ENCODE measurements at places on chromosomes 4 and X.
A peak's percentile ranks its signal among the peaks of the same experiment; 100 is the strongest.

DNA sequence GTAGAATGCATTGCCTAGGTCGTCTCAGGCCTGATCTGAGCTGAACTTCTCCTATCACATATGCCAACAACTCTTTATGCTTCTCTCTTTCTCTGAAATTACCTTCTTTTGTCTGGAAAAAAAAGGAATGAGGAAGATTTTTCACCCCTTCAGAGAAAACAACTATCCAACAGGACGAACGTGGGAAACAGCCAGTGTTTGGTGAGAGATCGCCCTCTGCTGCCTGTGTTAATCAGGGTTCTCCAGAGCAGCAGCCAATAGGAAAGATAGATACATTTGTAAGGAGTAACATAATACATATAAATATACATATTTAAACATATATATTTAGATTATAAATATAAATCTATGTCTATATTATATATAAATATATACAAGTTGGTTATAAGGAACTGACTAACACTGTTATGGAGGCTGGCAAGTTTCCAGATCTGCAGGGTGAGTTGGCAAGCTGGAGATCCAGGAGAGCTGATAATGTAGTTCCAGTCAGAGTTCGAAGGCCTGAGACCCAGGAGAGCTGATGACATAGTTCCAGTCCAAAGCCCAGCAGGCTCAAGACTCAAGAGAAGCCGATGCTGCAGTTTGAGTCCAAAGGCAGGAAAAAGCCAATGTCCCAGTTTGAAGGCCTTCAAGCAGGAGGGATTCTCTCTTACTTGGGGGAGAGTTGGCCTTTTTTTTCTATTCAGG is 13.3 kb downstream of the CETN2 start:
- no peak for DNase-seq

DNA sequence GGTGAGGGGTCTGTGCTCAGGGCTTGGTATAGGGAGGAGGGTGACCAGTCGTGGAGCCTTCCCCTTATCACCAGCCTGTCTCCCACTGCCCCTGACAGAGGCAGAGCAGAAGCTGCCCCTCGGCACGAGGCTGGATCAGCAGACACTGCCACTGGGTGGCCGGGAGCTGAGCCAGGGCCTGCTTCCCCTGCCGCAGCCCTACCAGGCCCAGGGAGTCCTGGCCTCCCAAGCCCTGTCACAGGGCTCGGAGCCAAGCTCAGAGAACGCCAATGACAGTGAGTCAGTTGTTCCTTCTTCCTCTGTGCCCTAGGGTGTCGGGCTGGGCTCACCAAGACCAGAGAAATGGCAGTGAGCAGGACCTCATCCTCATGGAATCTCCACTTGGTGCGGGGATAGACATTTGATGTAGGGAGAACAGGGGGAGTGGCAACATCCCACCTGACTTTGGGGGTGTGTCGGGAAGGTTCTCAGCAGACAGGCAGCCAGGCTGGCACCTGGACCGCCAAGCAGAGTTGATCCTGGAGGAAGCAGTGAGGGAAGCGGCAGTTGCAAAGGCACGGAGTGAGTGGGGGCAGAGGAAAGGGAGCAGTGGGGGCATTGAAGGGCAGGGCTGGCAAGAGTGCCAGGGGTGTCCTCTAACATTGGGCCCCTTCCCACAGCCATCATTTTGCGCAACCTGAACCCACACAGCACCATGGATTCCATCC is 14.3 kb upstream of the UBA1 start:
- DNase-seq: no peak

DNA sequence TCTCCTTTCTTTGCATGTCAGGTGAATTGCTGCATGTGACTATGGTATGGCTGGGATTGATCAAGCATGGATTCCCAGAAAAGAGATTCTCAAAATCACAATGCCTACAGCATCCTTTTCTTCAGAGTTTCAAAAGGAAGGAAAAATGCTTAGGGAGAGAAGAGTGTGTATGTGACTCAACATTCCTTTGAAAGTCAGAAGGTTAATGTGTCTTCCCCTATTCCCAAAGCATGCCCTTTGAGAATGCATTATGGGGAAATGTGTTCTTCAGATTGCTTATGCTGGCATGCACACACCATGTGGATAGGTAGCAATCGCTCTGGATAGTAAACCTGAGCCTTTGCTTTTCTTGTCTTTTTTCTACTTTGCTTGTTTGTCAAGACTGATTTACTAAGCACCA is 78.5 kb downstream of the ELOVL6 start:
- DNase-seq: no peak

- peak; percentile 35 for DNase-seq
Observed at GRCh38 chrX:149470955-149471354, 34.2 kb downstream of the IDS start.

DNA sequence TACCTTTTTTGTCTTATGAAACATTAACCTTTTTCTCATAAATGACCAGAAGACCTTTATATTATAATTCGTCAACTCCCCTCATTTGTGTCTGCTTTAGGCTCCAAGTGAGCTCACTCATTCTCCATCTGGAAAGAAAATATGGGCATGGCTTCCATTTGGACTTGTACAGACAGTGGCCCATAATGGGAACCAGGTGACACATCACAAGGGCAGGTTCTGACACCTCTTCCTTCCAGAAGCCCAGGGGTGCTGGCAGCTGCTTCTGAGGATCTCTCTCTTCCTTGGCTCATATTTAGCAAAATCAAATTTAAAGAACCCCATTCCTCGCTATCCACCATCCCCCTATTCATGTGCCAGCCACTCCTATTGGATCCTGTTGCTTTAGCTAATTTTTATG is 69.6 kb downstream of the CD38 start:
- DNase-seq: no peak

GRCh38 chrX:45134775-45135174 is 65.9 kb downstream of the DIPK2B start:
- no peak for DNase-seq

DNA sequence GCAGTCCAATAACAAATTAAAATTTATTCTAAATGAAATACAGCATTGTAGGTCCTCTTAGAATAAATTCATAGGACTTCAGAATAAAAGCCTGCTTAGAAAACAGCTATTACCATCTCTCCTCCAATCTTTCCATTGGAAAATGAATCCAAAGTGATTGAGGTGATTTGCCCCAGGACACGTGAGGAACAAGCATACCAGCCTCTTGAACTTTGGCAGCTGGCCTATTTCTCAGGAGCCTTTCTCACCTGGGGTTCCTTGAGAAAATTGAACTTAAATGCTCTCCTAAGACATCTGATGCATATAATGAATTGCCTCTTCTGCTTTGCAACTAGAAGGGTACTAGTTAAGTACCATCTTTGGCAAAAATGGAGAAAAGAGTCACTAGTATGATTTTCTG is 13.5 kb downstream of the ARHGAP24 start:
- no peak for DNase-seq

DNA sequence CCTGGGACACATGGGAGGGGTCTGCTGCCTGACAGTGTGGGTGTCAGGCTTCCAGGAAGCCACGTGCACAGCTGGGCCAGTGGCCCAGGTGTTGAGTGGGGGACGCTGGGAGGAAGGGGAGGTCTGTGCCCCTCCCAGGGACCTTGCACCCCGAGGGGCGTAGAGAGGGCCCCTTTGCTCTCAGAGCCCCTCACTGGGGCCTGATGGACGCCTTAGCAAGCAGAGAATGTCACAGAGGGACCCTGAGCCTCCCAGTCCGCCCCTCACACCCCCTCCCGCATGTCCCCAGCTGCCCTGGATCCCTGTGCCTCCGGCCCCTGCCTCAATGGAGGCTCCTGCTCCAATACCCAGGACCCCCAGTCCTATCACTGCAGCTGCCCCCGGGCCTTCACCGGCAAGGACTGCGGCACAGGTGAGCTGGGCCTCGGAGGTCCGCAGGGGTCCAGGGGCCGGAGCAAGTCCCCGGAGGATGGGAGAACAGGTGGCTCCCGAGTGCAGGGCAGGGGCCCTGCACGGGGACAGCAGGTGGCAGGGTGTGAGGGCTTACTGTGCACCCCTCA is 2.1 kb downstream of the HGFAC start:
- DNase-seq: no peak

- DNase-seq: no peak
Observed at GRCh38 chr4:40261231-40262076, 64.6 kb downstream of the RHOH start.

- DNase-seq: no peak
Observed at GRCh38 chr4:128854433-128854832, 44.9 kb downstream of the JADE1 start.

GRCh38 chr4:40648131-40648530 is 18.5 kb upstream of the RBM47 start:
- no peak for DNase-seq

DNA sequence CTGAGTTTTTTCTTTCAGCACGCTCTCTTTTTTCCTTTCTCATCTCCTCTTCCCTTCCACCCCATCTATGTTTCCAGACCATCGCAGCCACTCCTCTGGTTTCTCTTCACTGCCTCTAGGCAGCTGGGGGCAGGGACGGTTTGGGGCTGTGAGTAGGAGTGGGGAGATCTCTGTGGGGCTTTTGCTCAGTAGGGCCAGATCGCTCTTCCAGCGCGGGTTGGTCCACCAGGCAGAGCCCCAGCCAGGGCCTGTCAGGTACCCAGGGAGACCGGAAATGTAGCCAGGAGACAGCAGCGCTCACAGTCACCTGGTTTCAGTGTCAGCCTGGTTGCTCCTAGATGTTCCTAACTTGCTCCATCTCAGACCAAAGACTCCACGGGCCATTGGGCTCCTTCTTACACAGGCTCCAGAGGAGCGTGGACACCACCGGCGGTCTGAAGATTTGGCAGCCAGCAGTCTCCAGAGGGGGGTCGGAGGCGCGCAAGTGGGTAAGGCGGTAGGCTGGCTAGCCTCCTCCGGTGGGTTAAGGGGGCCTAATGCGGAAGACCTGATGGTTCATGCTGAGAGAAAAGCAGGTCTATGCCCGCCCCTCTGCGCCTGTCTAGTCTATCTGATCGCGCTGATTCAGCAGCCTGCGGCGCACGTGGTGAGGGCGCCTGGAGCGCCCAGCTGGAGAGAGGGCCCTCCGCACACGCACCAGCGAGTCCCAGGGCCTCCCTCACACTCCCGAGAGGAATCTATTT is 1.8 kb downstream of the FGF5 start:
- DNase-seq: no peak

- no peak for DNase-seq
Observed at GRCh38 chr4:48439988-48440387, 43.2 kb upstream of the SLC10A4 start.

- DNase-seq: no peak
Observed at GRCh38 chrX:148854306-148854705, 353.9 kb downstream of the AFF2 start.

DNA sequence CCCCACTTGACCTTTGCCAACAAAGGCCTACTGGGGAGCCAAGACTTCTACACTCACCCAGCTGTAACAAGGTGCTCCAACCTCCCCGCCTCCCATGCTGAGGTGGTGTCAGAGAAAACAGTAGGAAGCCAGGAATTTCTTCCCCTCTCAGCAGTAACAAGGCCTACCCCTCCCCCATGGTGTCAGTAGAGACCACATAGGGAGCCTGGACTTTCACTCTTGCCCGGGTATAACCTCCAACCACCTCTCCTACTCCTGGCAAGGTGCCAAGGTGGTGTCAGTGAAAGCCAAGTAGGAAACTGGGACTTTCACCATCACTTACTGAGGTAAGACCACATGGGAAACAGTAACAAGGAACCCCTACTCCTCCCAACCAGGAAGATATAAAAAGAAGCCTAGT is 93.1 kb downstream of the SLC16A2 start:
- no peak for DNase-seq

DNA sequence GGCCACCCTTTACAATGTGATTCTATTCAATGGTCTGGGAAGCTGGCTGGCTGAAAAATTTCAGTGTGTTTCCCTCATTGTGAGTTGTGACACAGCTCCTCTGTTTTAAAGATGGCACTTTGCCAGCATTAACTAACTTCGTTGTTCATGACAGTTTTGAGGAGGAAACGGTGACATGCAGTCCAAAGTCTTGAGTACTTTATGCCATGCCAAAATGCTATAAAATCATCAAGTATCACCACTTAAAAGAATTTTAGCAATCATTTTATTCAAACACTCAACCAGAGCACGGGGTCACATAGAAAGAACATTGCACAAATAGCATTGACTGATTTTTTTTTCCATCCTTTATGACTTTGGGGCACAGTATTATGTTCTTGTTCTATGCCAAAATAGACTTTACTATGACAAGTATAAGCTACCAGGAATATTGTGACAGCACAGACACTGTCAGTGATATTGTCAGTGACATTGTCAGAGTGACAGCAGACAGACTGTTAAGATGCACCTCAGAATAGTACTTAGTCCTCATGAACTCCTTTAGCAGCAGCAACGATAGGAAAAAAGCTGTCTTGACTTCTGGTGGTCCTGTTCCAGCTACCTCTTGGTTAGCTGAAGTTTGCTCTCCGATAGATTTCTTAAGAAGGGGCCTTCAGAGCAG is 46.7 kb downstream of the CXCL13 start:
- no peak for DNase-seq

DNA sequence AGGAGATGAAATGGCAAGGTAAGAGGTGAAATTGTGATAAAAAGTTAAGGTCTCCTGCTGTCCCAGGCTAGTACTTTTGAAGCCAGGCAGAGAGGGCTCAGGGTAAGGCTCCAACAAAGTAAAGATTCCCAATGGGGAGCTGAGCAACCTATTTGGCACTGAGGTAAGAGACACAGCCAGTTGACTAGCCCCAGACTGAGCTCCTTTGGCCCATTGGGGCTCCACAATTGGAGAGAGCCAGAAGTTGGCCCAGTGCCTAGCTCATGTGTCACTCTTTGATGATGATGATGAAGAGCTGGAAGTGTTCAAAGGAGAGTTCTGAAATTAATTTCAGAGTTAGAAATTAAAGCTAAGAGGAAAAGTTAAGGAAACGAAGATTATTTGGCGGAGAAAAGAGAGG is 94.6 kb downstream of the RLIM start:
- DNase-seq: no peak

DNA sequence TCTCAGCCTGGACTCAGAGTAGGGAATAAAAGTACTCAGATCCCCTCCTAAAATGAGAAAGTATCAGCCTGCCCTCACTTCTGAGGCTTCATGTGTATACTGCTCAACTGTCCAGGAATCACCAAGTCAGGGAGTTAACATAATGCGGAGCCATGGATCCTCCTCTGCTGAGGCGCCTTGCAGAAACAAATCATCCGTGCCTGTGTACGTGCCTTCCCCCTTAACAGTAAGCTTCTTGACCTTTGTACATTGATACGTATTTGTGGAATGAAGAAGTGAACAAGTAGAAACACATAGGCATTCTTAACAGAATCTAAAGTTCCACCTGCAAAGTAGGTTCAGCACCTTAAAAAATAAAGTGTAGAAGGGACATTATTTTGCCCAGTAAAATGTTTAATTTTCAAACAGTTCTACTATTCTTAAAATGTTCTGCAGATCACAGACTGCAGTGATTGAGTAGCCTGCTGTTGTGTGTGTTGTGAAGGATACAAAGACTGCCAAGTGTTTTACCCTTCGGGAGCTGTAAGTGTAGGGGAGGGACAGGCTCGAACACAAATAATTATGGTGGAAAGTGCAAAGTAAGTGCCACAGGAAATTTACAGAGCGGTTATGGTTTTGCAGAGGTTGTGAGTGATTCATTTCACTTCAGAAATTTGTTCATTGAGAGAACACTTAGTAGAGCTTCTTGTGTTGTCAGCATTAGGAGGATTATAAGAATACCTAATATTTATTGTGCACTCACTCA is 61.9 kb downstream of the ARHGAP10 start:
- no peak for DNase-seq
